ENCODE measurements at places on chromosomes 13 and 19. TPM values are rescaled to one million over a fixed set of nuclear protein-coding genes. Genes with fewer than 3 reads are reported as not detected.
A peak's percentile ranks its signal among the peaks of the same experiment; 100 is the strongest.

- DNase-seq = peak; percentile 83
These were observed 1.1 kb upstream of the ATP11A start for GRCh38 chr13:112688560-112689302.

GRCh38 chr13:90806892-90807291 is 540.6 kb upstream of the MIR17HG start:
- no peak for DNase-seq

DNA sequence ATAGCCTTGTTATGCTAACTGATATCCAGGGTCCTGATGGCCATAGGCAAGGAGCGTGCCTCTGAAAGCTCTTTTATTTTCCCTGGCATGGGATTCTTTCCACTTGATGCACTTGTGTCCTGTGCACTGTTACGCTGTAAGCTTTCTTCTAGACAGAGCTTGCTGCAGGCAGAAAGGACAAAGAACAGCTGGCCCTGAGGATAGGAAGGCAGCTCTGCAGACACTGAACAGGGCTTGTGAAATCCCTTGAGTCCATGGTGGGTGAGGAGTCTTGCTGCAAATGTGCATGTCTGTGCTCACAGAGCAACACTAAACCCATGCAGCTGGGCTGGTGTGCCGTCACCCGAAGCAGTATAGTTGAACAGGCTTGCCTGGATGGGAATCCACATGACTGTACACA is 126.6 kb downstream of the AKAP11 start:
- no peak for DNase-seq

DNA sequence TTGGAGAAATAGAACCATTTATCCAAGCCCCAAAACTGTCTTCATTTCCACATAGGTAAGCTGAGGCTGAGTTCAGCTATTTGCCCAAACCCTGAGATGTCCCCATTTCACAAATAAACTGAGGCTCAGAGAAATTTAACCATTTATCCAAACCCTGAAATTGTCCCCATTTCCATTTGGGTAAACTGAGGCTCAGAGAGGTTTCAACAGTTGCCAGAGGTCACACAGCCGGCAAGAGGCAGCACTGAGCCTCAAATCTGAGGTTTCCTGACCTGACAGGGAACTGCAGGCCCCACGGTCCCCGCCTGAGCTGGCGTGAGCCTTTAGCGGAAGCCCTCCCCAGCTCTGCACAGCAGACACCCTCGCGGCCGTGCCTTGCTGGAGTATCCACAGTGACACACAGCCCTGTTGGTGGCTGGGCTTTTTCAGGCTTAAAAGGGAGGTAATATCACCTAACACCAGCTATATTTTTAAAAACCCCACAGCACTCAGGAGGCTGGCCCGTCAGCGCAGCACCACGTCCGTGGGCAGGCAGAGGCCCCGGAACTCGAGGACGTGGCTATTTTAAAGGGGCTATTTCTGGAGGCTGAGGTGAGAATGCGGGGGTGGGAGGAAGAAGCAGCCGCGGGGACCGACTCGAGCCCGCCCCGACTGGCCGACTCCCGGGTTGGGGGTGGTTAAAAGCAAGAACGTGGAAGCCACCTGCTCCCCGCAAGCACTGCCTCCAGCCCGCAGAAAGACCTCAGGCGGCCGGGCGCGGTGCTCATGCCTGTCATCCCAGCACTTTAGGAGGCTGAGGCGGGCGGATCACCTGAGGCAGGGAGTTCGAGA is 18.5 kb downstream of the PTPRS start:
- DNase-seq = peak; percentile 84

DNA sequence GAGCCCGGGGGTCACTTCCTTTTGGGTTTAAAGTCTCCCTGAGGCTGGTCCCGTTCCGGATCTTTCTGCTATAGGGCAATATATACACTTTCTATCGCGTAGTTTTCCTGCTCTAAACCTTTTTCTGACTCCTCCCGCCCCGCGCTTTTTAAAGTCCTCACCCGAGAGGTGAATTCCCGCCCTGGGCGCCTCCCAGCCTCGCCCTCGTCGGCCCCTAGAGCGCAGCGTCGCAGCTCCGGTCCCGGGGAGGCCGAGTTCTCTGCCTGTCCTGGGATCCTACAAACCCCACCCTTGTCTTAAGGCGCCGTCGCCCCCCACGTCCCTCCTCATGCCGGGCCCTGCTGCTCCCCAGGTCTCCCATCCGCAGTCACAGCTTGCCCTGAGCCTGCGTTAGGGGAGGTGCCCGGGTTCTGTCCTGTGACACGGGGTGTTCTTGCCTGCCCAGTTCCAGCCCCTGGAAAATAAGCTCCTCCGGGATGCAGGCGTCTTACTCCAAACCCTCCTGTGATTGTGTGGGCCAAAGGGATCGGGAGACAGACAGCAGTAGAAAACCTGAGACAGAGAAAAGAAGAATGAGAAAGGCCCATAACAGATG is 491 bp downstream of the ZNF525 start:
- DNase-seq = peak; percentile 81

Gene SPTBN4
- 0.61 TPM for polyA plus RNA-seq

Gene PALM3
- 0.02 TPM for polyA plus RNA-seq

Gene ONECUT3
- polyA plus RNA-seq = not detected

Gene SIX5
- 4.4 TPM for polyA plus RNA-seq

All from spleen (tissue), 13 donors.